Mammary epithelial cell (primary cell): ENCODE measurements at places on chromosomes 7 and 10.

DNA sequence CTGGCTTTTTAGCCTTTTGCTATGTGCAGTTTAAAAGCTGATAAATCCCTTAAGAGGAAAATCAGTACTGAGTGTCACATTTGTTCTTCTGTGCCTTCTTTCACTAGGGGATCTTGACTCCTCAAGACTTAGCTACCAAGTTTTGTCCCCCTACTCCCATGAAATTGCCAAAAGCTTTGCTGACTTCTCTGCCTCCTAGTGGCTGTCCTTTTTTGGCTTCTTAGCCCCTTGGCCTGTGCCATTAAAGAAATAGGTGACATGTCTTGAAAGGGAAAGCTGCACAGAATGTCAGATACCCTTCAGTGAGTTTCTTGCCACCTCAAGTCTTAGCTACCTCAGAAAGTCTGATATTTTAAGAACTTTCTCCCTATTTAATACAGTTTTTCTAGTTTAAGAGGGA is 10.5 kb downstream of the MKLN1 start:
- no peak for DNase-seq

DNA sequence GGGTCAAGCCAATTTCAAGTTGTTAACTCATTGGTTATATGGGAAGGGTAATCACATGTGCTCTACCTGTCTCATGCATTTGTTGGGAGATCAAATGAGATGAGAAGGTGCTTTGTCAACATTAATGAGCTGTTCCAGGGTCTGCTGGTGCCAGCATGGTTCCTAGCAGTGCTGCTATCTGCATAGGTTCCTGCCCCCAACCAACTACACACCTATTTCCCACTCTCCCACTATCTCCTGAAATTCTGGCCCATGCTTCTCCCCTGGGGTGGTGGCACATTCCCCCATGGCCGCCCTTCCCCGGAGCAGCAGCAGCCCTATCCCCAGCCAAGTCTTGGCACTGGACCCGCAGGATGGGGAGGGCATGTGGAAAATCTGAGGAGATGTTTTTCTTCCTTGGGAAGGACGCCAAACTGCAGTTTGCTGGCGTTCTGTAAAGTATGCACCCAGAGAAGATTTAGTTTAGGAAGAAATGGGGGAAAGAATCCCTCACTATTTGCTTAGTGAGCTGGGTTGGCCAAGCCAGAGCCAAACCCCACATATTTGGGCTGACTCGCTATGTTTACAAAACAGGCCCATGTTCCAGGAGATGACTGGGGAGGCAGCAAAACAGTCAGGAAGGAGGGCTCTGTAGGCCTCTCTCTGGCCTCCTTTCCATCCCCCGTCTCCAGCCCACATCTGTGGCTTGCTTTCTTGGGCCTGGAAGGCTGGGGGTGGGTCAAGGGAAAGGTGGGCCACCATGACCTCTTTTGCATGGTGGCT is 42.5 kb downstream of the PPP1R3C start:
- peak; percentile 39 for DNase-seq

- no peak for DNase-seq
Observed at GRCh38 chr10:74076961-74077360, 73.7 kb downstream of the AP3M1 start.

DNA sequence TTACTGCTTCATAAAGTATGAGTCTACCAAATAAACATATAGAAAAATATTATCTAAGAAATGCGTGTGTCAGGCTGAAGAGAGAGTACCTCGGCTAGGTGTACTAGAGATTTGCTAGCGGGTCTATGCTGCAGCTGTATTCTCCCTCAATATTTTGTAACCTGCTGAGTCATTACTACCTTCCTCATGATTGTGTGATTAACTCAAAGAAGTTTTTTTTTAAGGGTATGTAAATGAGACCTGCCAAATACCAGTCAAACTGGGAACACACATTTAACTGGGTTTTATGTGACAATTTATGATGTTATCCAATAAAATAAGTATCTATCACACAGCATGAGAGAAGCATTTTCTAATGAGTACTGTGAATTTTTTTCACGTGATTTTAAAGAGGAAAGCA is 180.4 kb downstream of the RNF133 start:
- DNase-seq, result peak; percentile 8

- peak; percentile 42 for DNase-seq
Observed at GRCh38 chr10:17951868-17952371, at the start of gene SLC39A12. Gene SLC39A12 (plus strand): TSS chr10:17951918. CDS start chr10:17953277, 1,359 bp downstream.

- DNase-seq, result no peak
Observed at GRCh38 chr7:155930061-155930460, 117.8 kb upstream of the SHH start.

GRCh38 chr10:31953080-31953479 is 24.4 kb upstream of the ARHGAP12 start:
- no peak for DNase-seq

DNA sequence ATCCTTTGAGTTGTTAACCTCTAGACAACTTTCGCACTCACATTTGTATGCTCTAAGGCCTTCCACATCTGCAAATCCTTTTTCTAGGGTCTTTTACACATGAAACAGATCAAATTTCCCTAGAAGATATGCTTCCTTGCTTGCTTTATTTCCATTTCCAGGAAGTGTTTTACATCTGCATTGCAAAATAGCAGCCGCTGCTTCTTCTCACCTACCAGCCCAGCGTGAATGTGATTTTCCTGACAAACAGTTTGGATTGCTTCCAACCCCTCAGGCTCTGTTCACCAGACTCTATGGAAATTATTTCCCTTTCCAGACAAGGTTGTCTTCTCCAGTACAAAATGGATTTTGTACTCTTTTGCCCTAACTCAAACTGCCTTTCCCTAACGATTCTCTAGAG is 50.9 kb upstream of the PAPSS2 start:
- DNase-seq, result no peak

- no peak for DNase-seq
Observed at GRCh38 chr7:92750946-92751345, 85.4 kb downstream of the CDK6 start.

GRCh38 chr10:52558090-52558489 is 214.5 kb downstream of the MBL2 start:
- DNase-seq, result no peak

- peak; percentile 28 for DNase-seq
Observed at GRCh38 chr7:37284805-37285231, 163.8 kb downstream of the ELMO1 start.

- DNase-seq, result peak; percentile 71
Observed at GRCh38 chr10:102629661-102630614, 14.3 kb upstream of the TRIM8 start.
